Left ventricle myocardium inferior (tissue), 1 donor: ENCODE measurements at places on chromosomes 4 and X. TPM values are rescaled to one million over a fixed set of nuclear protein-coding genes. Genes with fewer than 3 reads are reported as not detected.
A peak's percentile ranks its signal among the peaks of the same experiment; 100 is the strongest.

- no peak overlapping the region for H3K27ac ChIP-seq
- no peak for DNase-seq
- no peak overlapping the region for H3K4me3 ChIP-seq
- H3K36me3 ChIP-seq, result no peaks in the 10 kb centered on the region
- H3K27me3 ChIP-seq, result no peaks in the 10 kb centered on the region
These were observed 60.5 kb downstream of the FGFBP1 start for GRCh38 chr4:15878011-15878410.

DNA sequence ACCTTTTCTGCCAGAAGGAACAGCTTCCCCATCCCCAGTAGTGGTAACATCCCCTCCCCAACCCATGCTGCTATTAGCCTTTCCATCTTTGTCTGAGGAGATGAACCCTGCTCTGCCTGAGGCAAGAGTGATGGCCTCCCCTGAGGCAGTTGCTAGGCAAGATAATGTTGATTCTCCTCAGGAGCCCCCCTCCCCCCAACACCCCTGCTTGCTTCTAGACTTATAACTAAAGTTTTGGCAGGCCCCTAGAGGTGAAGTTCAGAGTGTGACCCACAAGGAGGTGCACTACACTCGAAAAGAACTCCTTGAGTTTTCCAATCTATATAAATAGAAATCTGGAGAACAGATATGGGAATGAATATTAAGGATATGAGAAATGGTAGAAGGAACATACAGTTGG is 962.5 kb downstream of the ADGRL3 start:
- no peak overlapping the region for H3K4me3 ChIP-seq
- H3K4me1 ChIP-seq, result peaks cover 16% of the 10 kb centered on the region
- no peaks in the 10 kb centered on the region for H3K36me3 ChIP-seq
- H3K27me3 ChIP-seq, result no peaks in the 10 kb centered on the region

- no peak overlapping the region for H3K27ac ChIP-seq
- no peaks in the 10 kb centered on the region for H3K36me3 ChIP-seq
- no peaks in the 10 kb centered on the region for H3K27me3 ChIP-seq
- H3K4me1 ChIP-seq, result no peaks in the 10 kb centered on the region
These were observed 37.6 kb upstream of the LGI2 start for GRCh38 chr4:25068386-25068785.

The NAP1L2 gene
- total RNA-seq, result 8.4 TPM

The UGT2B7 gene
- total RNA-seq, result not detected

DNA sequence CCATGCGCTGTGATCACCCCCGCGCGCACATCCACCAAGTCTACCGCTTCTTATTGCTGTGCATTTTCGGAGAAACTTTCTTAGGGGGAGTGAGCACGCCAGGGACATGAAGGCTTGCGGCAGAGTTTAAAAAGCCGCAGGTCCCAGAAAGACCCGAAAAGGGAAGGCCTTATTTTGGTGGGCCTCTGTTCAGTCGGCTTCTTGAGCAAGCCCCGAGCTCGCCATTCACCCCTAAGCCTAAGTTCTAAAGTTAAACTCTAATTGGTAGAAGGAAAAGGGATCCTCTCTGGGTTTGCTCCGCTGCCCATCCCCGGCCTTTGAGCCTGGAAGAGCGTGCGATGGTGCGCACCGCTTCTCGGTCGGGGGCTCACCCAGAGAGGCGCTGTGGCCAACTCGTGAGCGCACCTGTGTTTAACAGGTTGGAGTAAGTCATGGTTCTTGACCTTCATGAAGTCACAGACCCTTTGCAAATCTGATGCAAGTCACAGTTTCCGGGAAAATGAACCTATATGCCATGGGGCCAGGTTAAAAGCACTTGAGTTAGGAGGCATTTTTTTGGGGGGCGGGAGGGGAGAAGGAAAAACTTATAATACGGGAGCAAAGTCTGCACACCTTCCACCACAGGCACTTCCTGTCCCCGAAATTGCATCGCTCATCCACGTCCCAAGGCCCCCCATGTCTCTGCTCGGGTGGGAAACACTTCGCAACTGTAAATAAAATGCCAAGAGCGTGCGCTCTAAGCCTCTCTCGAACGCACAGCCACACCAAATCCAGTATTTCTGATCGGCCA is 1.9 kb downstream of the PHOX2B start:
- no peaks in the 10 kb centered on the region for H3K36me3 ChIP-seq
- no peak overlapping the region for H3K27ac ChIP-seq
- H3K27me3 ChIP-seq, result peaks cover 100% of the 10 kb centered on the region
- H3K4me1 ChIP-seq, result peaks cover 26% of the 10 kb centered on the region
- H3K4me3 ChIP-seq, result peak overlapping the region; percentile 27

DNA sequence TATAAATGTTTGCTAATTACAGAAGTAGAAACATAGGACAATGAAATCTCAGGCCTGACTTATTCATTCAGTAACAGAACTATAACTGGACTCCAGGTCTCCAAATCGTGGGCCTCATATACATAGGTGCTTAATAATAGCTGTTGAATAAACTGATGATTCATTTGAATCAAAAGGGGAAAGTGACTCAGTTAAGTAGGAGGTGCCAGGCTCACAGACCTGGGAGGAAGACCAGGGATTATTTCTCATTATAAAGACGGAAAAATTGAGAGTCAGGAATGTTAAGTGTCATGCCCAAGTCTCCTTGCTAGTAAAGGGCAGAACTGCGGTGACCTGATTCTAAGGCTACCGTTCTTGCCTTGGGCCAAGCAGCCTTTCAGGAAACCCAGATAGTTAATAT is 131.5 kb downstream of the HS3ST1 start:
- H3K4me1 ChIP-seq, result no peaks in the 10 kb centered on the region
- H3K27me3 ChIP-seq, result no peaks in the 10 kb centered on the region
- no peak overlapping the region for H3K4me3 ChIP-seq
- DNase-seq, result no peak
- no peak overlapping the region for H3K27ac ChIP-seq
- H3K36me3 ChIP-seq, result no peaks in the 10 kb centered on the region

DNA sequence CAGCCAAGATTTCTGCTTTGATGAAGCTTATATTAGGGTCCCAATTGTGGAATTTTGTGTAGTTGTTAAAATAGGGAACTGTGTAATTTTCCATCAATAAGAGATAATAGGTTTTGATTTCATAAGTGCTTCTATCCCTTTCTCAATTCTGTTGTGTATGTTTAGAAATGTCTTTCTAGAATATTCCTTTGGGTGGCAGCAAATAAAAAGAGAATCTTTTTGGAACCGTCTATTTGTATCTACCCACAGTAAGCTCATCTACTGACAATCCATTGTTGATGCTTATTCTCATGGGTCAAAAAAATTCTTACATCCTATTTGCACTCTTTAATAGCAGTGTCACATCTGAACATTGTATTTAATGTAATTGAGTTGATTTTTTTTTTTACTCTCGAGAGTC is 61.7 kb downstream of the TMA16 start:
- no peak overlapping the region for H3K27ac ChIP-seq
- no peak overlapping the region for H3K4me3 ChIP-seq
- H3K36me3 ChIP-seq, result no peaks in the 10 kb centered on the region
- no peaks in the 10 kb centered on the region for H3K27me3 ChIP-seq
- no peak for DNase-seq

- no peak overlapping the region for H3K4me3 ChIP-seq
- H3K4me1 ChIP-seq, result no peaks in the 10 kb centered on the region
These were observed 143.7 kb downstream of the RPA4 start for GRCh38 chrX:97027384-97027922.

- peak overlapping the region; percentile 74 for H3K4me3 ChIP-seq
- H3K36me3 ChIP-seq, result no peaks in the 10 kb centered on the region
- peak overlapping the region; percentile 99 for H3K27ac ChIP-seq
- DNase-seq, result no peak
- H3K4me1 ChIP-seq, result peaks cover 62% of the 10 kb centered on the region
These were observed 999 bp upstream of the CTBP1 start for GRCh38 chr4:1249731-1250526.

The ANKRD17 gene
- 54.1 TPM for total RNA-seq

- H3K27ac ChIP-seq, result no peak overlapping the region
- H3K4me3 ChIP-seq, result no peak overlapping the region
- no peaks in the 10 kb centered on the region for H3K36me3 ChIP-seq
- H3K27me3 ChIP-seq, result no peaks in the 10 kb centered on the region
- DNase-seq, result no peak
These were observed 199.5 kb upstream of the HS3ST1 start for GRCh38 chr4:11628093-11628725.

GRCh38 chr4:113637363-113637762 is 124.2 kb downstream of the CAMK2D start:
- no peak for DNase-seq
- H3K27ac ChIP-seq, result peak overlapping the region; percentile 88
- no peaks in the 10 kb centered on the region for H3K27me3 ChIP-seq
- H3K4me1 ChIP-seq, result peaks cover 98% of the 10 kb centered on the region
- H3K4me3 ChIP-seq, result no peak overlapping the region

GRCh38 chr4:151430740-151431457 is 21.9 kb downstream of the FHIP1A start:
- no peaks in the 10 kb centered on the region for H3K36me3 ChIP-seq
- peaks cover 25% of the 10 kb centered on the region for H3K4me1 ChIP-seq
- H3K27ac ChIP-seq, result no peak overlapping the region
- no peaks in the 10 kb centered on the region for H3K27me3 ChIP-seq

DNA sequence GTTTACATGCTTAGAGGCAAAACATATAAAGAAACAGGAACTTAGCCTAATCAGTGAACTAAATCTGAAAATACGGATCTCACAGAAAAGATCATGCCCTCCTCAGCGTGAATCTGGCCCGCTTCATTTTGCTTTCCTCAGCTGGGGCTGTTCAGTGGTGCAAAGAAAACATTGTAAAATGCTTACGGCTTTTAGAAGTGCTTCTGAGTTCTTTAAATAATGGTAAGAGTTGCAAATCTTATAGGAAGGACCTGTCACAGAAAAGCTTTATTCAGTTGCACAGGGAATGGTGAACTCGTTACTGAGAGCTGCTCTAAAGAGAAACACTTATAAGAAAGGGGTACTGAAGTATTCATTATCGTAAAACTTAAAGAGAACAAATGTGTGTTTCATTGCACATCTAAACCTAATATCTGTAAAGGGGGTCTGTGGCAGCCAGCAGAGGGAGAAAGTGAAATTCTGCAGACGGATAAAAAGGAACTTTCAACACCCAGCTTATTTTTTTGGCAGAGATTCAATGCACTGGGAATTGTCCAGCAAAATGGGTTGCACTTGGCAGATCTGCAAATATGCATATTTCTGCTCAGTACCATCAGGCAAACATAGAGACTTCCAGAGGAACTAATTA is 139.2 kb upstream of the ANK2 start:
- DNase-seq, result no peak
- peak overlapping the region; percentile 41 for H3K27ac ChIP-seq
- no peaks in the 10 kb centered on the region for H3K36me3 ChIP-seq
- H3K4me1 ChIP-seq, result peaks cover 19% of the 10 kb centered on the region
- no peaks in the 10 kb centered on the region for H3K27me3 ChIP-seq

The CXCL1 gene
- 0.55 TPM for total RNA-seq

DNA sequence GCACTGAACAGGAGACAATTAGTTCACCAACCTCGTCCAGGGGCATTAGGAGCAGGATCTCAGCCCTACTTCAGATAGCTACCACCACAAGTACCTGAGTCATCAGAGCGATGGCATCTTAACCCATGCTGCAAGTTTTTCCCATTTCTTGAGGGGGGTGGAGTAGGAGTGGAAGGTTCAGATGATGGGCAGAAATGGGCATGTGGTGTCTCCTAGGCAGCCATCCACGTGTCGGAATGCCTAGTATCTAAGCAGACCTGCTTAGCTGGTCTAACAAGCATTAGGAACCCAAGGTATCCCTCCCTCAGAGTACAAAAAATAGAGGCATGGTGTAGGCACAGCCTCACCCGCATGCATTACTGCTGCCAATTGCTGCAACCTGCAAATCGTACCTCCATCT is 159.1 kb upstream of the DGKK start:
- H3K4me3 ChIP-seq, result no peak overlapping the region
- H3K4me1 ChIP-seq, result peaks cover 8% of the 10 kb centered on the region
- H3K27ac ChIP-seq, result no peak overlapping the region
- H3K36me3 ChIP-seq, result peaks cover 6% of the 10 kb centered on the region
- H3K27me3 ChIP-seq, result no peaks in the 10 kb centered on the region
- DNase-seq, result no peak
